ENCODE measurements at places on chromosomes 7 and 10. TPM values are rescaled to one million over a fixed set of nuclear protein-coding genes. Genes with fewer than 3 reads are reported as not detected.

The TMEM140 gene
- total RNA-seq, result 1.1 TPM

The DLX5 gene
- total RNA-seq, result not detected

The ADCY1 gene
- 2.0 TPM for total RNA-seq

The ITPRID1 gene
- not detected for total RNA-seq

The BEND7 gene
- total RNA-seq, result 10.5 TPM

The TMEM270 gene
- 0.22 TPM for total RNA-seq

The PLAU gene
- 121 TPM for total RNA-seq

The FEZF1 gene
- not detected for total RNA-seq

The ASCC1 gene
- total RNA-seq, result 32.4 TPM

The TACR2 gene
- total RNA-seq, result 0.13 TPM

The MMRN2 gene
- total RNA-seq, result 1.6 TPM

The MBL2 gene
- not detected for total RNA-seq

The NPC1L1 gene
- 0.08 TPM for total RNA-seq

The MAGI2 gene
- 0.48 TPM for total RNA-seq

The DEPP1 gene
- 2.0 TPM for total RNA-seq

The SFTPA1 gene
- total RNA-seq, result not detected

Measured in A549 treated with Mapracorat at 1 μM for 4 hours (cell line).